ENCODE measurements at places on chromosomes 12 and 14. TPM values are rescaled to one million over a fixed set of nuclear protein-coding genes. Genes with fewer than 3 reads are reported as not detected.

The TRPV4 gene
- 0.33 TPM for total RNA-seq

The GPR68 gene
- total RNA-seq: 0.41 TPM

The CCDC88C gene
- 2.8 TPM for total RNA-seq

The KRT7 gene
- not detected for total RNA-seq

The EIF5 gene
- total RNA-seq: 260 TPM

The SERPINA12 gene
- not detected for total RNA-seq

The STAB2 gene
- total RNA-seq: 0.03 TPM

DNA sequence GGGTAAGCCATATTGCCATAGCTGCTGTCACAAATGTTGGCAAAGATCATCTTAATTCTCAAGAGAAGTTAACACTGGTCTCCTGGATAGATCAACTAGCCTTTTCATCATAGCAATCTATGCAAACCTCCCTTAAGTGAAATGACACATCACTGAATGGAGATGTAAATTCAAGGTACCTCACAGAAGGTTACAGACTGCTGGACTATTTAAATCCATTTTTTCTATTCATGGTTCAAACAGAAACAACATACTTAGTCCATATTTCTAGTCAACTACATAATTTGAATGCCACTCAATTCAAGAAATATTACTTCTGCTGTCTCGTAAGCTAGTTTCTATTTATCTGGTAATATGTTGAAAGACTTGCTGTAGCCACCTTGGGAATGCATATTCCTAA is 748.3 kb downstream of the C12orf50 start:
- no peak for DNase-seq

- no peak for DNase-seq
These were observed 395.2 kb upstream of the DCN start for GRCh38 chr12:91577586-91578539.

DNA sequence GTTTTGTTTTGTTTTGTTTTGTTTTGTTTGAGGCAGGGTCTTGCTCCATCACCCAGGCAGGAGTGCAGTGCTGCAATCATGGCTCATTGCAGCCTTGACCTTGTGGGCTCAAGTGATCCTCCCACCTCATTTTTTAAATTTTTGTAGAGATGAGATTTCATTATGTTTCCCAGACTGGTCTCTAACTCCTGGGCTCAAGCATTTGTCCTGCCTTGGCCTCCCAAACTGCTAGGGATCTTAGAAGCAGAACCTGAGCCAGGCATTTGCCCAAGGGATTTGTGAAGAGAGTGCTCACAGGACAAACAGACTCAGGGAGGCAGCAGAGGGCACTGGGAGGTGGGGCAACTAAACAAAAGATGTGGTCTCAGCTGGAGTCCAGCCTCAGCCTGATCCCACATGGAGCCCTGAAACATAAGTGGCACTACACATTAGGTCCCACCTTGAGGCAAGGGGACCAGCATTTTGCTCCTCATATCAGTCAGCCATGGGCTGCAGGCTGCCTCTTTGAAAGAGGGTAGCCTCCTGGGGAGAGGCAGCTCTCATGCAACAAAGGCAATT is 86.2 kb upstream of the CMKLR1 start:
- DNase-seq: no peak

DNA sequence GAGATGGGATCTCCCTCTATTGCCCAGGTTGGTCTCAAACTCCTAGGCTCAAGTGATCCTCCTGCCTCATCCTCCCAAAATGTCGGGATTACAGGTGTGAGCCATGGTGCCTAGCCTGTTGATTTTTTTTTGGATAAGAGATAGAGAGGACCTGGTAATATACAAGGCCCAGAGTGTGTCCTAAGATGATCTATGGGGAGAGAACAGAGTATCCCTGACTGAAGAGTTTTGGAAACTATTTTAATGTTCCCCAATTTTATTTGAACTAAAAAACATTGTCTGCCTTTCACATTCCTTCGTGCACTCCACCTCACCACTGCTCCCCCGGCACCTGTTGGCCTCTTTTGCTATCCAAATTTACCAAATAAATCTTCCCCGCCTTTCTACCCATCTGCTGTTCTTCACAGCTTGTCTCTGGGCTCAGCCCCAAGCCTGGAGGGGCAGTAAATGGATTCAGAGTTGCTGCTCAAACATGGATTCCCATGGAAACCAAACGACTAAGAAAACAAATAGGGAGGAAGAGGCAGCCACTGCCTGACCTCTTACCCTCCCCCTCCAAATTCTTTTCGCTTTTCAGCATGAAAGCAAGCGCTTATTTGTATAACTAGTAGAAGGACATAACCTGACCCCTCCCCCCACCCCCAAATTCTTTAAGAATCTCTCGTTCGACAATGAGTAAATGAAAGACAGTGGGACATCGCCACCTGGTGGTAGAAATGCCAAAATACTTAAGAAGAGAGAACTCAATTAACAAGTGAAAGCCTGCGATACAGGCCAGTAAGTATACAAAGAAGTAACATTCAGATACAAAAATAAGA is 22.6 kb downstream of the OR10G3 start:
- peak; percentile 27 for DNase-seq

GRCh38 chr12:112331886-112332285 is 50.3 kb downstream of the HECTD4 start:
- no peak for DNase-seq

DNA sequence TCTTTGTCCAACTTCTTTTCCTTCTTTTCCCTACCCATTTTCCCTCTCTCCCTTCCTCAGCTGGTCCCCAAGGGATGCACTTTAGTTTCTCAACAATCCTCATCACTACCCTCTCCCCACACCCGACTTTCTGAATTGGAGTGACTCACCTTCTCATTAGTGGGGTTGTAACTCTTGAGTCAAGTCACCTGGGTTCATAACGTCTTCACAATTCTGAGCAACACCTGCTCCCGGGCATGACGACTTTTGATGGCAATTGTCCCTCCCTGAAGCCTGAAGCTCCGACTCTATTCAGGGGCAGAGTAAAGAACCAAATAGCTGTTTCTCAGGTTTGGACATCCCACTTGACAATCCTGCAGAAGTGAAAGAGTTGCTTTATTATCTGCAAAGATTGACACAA is 82.7 kb upstream of the OTX2 start:
- DNase-seq: no peak

- no peak for DNase-seq
These were observed 148.4 kb upstream of the FKBP4 start for GRCh38 chr12:2646341-2646740.

DNA sequence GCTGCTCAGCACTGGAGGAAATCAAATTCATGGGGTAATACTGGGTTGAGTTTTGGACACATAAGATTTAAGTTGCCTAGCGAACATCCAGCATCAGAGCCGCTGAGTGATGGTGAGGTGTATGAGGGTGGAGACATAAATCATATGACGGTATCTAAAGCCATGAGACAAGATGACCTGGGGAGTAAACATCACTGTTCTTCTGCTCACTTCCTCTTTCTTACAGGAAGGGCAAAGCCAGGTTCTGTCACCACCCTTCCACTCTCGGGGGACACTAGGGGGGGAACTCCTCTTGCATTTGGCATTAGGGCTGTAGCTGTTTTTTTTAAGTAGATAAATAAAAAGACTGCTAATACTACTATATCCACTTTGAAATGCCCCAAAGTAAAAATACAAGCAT is 24.0 kb downstream of the PRDM4 start:
- no peak for DNase-seq

DNA sequence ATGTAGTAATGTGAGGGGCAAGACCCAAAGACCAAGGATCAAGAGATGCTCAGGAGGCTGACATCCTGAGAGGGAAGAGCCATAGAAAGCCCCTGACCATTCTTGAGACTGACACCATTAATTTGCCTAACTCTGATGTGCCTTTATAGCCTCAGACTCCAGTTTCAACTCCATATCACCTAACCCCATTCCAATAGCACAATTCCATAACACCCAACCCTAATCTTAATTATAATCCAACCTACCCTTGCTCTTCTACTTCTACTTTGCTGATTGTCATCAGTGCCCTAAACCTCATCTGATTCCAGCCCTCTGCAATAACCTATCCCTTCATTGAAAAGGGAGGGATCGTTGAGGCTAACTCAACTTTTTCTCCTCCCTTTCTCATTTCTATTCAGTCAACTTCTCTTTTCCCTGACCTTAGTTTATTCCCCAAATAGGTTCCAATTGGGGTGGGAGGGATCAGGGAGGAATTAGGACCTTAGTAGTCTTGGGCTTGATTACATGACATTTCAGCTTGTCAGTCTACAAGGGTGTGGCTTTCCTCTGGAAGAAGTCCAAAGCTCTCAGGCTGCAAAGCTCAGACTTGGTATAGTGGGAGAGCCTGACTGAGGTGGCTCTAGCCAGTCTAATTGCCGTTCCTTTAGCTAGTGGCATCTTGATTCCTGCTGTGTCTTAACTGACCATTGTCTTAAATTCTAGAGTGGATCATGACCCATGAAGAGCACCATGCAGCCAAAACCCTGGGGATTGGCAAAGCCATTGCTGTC is 3.1 kb downstream of the PFKM start:
- DNase-seq: no peak

DNA sequence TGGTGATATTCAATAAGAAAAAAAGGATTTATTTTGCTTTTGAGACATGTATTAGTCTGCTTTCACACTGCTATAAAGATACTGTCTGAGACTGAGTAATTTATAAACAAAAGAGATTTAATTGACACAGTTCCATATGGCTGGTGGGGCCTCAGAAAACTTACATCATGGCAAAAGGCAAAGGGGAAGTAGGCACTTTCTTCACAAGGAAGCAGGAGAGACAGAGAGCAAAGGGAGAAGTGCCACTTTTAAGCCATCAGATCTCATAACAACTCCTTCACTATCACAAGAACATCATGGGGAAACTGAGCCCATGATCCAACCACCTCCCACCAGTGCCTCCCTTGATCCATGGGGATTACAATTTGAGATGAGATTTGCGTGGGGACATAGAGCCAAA is 43.9 kb downstream of the BHLHE41 start:
- DNase-seq: no peak

DNA sequence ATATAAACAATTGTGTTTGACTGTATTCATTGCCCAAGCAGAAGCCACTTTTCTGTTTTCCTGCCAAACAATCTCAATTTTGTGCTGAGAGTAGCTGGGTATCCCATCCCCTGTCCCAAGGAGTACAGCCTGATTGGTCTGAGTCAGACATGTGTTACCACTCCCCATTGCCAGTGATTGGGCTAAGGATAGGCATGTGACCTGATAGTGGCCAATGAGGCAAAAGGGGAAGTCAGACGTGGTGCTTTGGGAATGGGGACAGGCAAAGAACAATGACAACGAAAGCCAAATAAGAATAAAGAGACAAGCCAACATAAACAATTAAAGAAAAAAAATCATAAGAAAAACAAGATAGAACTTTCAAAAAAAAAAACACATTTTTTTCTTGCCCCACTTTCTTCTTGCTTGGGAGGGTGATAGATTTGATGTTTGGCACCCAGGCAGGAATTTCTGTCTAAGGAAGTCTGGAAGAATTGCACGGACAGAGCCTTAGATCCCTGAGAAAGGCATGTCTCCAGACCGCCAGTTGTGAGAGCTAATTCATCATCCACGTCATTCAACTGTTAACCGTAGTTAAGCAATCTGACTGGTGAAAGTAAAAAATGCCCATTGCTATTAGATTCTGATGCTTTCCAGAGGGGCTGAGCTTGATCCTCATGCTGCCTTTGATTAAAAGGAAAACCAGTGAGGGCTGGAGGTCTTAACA is 626.6 kb upstream of the TMEM132C start:
- DNase-seq: no peak

- DNase-seq: no peak
These were observed 24.6 kb downstream of the RIMKLB start for GRCh38 chr12:8722286-8722800.

DNA sequence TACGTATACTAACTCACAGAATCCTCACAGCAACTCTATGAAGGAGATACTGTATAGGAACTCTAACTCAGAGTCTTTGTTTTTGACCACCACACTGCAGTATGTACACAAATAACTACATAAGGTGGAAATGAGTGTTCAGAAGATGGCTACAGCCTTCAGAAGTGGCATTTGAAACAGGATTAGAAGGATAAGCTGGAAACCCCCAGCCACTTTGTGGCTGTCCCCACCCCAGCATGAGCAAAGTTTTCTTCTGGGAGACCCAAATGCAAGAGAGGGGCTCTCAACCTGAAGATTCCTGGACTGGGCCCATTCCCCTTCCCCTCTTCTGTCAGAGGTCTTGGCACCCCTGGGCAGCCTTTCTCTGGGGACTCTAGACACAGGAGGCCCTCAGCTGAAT is 43.2 kb upstream of the PNMA1 start:
- DNase-seq: no peak

DNA sequence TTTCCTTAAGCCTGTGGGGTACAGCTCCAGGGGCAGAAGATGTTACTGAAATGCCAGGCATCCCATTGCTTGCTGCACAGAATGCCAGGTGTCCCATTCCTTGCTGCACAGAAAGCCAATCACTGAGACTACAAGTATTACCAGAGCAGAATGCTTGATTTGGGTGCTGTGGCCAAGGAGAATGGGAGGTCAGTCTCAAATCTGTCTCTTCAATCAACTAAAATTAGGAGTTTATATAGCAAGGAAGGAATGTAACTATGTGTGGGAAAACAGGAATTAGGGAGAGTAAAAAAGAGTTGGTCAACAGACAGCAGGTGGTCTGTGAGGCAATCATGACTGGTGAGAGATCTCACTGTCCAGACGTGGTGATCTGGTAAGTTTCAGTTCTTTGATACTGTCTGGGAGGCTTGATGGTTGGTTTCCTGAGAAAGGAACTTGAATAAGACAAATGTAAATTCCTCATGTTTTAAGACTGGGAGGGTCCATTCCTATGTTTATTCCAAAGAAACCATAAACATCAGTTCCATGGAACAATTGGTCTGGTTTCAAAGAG is 31.2 kb upstream of the VASH1 start:
- DNase-seq: no peak

GRCh38 chr12:117151403-117152031 is 38.8 kb downstream of the FBXO21 start:
- no peak for DNase-seq

DNA sequence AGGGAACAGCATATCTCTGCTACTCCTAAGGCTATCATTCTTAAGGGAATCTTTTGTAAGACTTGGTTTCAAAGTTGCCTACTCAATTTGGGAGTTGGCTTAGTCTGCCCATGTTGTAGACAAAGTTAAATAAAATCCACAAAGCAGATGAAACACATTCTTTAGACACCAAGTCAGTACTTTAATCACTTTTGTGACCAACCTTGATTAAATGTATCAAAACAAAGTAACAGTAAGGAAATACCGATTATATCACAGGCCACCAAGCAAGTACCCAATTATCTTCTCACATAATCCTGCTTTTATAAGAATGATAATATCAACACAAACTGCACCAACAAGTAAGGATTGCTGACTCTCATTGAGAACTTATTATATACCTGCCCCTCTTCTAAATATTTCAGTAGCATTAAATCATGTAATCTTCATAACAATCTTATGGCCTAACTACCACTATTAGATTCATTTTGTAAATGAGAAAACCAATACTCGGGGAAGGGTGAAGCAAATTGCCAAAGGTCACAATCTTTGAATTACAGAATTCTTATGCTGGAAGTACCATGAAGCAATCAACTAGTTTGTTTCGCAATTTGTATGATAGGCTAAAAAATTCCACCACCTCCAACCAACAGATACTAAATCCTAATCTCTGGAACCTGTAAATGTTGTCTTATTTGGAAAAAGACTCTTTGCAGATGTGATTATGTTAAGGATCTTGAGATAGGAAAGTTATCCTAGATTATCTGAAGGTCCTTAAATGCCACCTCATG is 12.6 kb upstream of the DIO2 start:
- DNase-seq: no peak
